Renal cortical epithelial cell (primary cell): ENCODE measurements at places on chromosomes 11 and 22.

- no peak for DNase-seq
These were observed 30.6 kb upstream of the RFPL3 start for GRCh38 chr22:32327066-32327465.

DNA sequence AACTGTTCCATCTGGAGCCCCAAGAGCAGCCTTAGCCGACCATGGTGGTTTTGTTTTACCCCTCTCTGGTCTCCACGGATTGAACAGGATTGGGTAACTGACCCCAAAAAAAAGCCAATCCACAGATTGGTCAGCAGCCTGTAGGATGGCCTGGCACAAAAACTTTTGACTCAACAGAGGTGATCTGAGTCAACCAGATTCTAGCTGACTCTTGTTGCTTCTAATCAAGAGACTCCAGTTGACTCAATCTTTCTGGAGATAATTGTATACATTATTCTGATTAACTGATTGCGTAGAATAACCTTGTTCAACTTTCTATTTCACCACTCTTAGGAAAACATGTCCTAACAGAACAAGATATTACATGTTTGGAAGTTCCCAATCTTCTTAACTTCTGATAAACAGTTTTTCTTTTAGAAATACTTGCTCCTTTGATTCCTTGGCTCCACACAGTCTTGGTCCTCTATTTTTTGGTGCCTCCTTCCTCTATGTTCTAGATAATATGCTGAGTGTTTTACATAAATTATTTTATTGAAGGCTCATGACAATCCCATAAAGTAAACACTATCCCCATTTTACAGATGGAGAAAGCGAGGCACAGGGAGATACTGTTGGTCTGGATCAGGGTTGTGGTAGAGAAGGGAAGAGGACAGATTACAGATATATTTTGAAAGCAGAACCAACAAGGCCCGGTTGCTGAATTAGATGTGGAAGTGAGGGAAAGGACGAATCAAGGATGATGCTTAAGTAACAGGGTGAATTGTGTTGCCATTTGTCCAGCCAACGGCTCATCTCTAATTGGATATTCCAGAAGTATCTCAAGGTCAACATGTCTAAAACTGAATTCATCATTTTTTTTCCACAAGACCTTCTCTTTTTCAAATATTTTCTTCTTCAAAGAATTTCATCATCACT, 11.5 kb upstream of the ZC3H12C start:
- DNase-seq: no peak

DNA sequence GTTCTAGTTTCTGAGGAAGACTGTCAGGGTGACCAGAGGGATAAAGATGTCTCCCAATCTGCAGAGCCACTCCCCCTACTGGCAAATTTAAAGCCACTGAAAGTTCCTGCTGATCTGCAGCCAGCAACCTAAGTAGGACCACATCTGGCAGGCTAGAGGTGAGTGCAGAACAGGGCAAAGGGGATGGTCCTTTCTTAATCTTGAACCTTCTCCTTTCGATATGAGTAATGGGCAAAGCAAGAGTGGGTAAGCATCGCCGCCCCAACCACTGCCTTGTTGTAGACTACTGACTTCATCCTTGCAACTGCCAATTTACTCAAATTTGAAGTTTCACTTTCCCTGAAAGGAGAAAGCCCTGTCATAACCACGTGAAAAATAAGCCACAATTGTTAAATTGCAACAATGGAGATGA, 30.7 kb downstream of the SCUBE2 start:
- peak; percentile 18 for DNase-seq

GRCh38 chr11:61890529-61891330, 615 bp downstream of the FADS3 start:
- peak; percentile 71 for DNase-seq

DNA sequence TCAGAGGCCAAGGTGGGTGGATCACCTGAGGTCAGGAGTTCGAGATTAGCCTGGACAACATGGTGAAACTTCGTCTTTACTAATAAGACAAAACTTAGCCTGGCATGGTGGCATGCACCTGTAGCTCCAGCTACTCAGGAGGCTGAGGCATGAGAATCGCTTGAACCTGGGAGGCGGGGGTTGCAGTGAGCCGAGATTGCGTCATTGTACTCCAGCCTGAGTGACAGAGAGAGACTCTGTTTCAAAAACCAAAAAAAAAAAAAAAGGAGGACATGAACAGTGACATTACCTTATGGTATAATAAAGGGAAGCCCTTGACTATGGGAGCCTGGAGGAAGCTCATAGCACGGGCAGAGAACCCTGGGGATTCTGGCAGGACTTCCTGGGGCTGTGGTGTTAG, 16.5 kb upstream of the PLEKHB1 start:
- DNase-seq: no peak

GRCh38 chr11:92744929-92745585, 224.4 kb upstream of the MTNR1B start:
- DNase-seq: no peak

GRCh38 chr11:40602866-40603552, 856.4 kb downstream of the LRRC4C start:
- peak; percentile 64 for DNase-seq

DNA sequence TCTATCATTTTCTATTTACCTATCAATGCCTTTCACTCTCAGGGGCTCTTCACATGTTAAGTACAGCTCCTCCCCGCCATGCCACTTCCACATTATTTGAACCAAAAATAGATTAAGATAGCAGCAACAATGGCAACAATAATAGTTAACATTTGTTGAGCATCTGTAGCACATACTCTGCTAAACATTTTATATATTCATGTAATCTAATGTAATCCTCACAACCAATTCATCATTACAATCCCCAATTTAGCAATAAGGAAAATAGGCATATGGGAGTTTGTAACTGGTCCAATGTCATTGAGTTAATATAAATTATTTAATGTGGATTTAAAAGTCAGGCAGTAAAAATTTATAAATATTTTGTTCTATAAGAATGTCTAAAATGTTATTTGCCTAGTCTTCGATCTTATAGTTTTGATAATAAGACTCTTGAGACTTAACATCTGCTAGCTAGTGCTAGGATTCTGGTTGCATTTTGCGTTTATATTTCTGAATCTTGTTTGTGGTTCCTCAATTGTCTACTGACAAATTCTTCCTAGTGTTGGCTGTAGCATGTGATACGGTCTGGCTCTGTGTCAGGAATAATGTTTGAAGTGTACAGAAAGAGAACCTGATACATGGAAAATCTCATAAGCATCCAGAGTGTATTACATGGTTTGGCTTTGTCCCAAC, 621.5 kb upstream of the LUZP2 start:
- no peak for DNase-seq

DNA sequence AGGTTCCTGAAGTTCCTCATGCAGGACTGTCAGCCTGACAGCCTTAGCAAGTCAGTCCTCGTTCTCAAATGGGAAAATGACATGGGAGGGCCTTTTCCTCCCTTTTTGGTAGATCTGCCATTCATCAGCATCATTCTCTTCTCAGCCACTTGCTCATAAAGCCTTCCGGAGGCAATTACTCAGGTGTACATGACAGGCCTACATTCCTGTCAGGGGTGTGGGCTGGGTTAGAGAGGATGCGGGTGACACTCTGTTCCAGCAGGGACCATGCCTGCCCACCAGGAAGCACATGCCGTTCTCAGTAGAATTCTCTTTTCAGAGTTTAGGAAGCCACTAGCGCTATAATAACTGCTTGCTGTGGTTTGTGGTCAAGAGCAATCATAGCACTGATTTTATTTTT, 24.2 kb upstream of the ANKK1 start:
- no peak for DNase-seq

- DNase-seq: no peak
These were observed 870.3 kb upstream of the RAG2 start for GRCh38 chr11:37468344-37468743.

GRCh38 chr22:37260901-37261336, 16.9 kb upstream of the RAC2 start:
- DNase-seq: peak; percentile 27

DNA sequence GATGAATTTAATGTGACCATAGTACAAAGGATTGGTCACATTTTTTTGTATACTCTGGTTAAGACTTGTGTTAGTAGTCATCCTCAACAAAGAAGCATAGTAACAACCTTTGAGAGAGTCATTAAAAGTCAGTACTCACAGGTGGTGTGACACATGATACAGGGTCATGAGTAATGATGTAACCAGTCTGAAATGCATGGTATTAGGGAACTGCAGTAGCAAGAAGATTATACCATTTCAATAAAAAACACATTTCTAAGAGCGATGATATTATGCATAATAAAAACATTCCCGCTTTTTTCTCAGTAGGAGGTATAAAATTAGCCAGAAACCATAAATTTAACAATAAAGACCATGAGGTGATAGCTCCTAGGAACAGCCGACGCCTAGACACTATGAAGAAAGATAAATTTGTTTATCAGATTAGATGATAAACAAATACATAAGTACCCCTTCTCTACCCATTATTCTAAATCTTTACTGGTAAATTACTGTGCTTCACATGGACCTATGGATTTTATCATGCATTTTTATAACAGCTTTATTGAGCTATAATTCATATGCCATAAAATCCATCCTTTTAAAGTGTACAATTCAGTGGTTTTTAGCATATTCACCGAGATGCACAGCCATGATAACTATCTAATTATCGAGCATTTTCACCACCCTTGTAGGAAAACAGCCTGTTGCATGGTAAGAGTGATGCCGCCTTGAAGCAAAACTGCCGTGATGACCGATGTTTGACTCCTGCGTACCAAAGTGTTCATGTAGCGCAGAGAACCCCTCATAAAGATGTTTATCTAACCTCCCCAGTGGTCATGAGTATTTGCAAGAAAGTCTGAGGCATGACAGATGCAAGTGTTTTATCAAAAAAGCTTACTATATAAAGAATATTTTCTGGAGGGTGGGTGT, 41.8 kb downstream of the TMPRSS5 start:
- DNase-seq: peak; percentile 93

DNA sequence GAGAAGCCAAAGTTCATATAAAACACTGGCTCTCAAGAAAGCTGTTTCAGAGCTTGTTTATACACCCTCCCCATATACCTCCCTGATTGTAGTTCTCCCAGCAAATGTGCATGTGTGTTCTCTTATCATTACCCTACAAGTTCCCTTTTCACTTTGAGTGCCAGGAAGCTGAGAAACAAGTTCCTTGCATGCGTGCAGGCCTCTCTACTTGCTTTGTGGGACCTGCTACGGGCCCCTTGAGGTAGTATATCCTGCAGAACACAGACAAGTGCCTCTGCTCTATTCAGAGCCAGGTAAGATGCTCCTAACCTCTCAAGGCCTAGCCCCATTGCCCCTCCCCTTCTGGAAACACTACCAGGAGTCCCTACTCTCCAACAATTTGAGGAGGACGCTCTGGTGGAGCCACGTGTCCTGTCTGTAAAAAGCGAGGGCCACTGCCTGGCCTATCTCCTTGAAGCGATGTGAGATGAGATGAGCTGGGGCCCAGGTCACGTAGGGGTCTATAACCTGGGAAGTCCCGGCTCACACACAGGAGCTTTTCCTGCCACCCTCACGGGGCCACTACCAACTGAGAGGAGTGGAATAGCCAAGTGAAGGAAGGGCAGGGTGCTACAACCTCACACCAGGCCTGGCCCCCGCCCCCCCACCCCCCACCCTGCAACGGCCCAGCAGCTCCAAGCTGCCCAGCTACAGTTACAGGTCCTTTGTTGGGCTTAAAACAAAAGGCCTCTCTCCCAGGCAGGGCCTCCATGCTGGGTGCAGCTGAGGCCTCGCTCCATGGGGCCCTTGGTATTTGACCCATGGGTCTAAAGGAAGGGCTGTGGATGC, 2.6 kb upstream of the ATP5MGL start:
- DNase-seq: no peak
